ENCODE measurements at places on chromosomes 1 and 21. TPM values are rescaled to one million over a fixed set of nuclear protein-coding genes. Genes with fewer than 3 reads are reported as not detected.

- no peak for DNase-seq
Observed at GRCh38 chr1:201125019-201125418, 2.0 kb downstream of the ASCL5 start.

Gene CRP
- total RNA-seq = not detected

Gene CDA
- not detected for total RNA-seq

DNA sequence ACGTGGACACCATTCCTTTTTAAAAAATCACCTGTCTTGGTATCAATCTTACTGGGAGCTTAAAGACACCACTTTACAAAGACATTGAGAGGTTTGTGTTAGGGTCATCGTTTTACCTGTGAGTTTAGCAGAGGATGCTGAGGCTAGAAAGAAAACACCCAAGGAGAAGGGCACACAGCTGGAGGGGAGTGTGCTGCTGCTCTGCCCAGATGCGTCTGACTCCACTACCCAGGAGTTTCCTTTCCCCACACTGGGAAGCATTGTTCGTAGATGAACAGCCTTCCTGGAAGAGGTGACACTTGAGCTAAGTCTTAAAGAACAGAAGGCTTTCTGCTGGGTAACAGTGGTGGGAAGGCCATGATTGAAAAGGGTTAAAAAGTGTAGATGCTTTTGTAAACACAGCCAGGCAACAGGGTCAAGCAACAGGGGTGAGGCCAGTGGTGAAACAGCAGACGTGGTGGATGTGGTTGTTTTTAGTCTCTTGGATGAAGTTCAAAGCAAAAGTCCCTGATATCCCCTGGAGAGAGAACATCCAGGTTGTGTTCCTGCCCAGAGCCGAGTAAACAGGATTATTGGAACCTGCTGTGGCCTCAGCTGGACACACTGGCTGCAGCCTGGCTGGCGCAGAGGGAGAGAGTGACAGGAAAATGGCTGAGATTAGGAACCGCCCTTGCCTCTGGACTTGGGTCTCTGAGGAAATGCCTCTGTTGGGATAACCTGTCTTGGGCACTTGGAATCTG is 198.6 kb upstream of the JUN start:
- no peak for DNase-seq

GRCh38 chr1:200153277-200154055 is 126.0 kb downstream of the NR5A2 start:
- no peak for DNase-seq

Gene FAM177B
- total RNA-seq = not detected

GRCh38 chr1:12708396-12709090 is 7.4 kb upstream of the AADACL3 start:
- DNase-seq = no peak

- no peak for DNase-seq
Observed at GRCh38 chr1:93980320-93981273, 71.4 kb upstream of the GCLM start.

- DNase-seq = no peak
Observed at GRCh38 chr1:159556931-159557369, 21.1 kb upstream of the OR10J5 start.

- DNase-seq = no peak
Observed at GRCh38 chr1:169086603-169087455, 19.7 kb upstream of the ATP1B1 start.

DNA sequence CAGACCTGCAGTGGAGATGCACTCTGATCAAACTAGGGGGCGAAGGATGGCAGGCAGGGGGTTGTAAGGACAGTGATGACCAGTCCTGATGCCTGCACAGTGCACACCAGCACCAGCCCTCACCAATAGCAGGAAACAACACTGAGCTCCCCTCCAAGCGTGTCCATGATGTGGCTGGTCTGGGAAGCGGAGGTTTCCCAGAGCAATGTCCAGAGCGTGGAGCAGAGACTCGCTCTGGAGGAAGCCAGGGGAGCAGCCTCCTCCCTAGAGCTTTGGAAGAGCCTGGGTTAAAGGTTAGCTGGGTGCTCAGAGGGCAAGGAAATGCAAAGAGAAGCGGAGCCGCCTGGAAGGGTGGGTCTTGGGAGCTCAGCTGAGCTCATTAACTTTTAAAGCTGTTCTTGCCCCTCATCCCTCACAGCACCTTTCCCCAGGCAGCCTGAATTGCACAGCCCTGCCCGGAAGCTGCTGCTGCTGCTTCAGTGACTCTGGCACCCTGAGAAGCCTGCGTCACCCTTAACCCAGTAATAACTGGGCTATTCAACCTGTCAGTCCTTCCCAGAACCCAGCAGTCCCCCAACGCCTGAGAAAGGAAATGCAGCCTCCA is 162.2 kb upstream of the RAB4A start:
- DNase-seq = no peak

- no peak for DNase-seq
Observed at GRCh38 chr21:28810826-28811524, 181.7 kb downstream of the LTN1 start.

Gene WDR47
- 14.7 TPM for total RNA-seq

DNA sequence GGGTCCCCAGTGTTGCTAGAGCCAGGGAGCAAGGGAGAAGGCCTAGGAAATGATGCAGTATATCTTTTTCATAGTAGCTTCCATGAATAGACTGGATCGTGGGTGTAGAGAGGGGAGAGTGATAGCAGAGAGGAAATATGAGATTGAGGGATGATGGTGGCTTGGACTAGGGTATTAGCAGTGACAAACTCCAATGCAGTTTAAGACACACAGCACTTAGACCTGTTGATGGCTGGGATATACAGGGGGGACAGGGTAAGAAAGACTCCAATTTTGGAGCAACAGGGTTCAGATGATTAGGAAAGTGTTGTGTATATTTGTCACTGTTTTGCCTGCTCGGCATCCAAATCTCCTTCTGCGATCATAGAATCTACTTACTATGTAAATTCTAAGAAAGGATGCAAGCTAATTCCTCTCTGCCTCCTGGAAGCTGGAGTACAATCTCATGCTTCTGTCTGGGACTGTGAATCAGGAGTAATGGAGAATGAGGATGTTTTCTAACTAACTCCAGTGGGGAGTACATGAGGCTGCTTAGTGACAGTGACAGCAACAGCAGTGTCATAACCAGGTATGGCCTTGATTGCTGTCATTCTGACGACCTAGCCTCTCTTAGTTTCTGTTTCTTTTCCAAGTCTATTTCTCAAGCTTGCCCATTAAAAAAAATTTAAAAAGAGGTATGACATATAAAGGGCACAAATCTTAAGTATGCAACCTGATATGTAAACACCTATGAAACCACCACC is 47.5 kb downstream of the SYDE2 start:
- DNase-seq = no peak

GRCh38 chr1:158830904-158831507 is at the start of gene MNDA:
Gene MNDA, plus strand, starts transcription at chr1:158831351. Its CDS starts 10,803 bp downstream, at chr1:158842154.
- DNase-seq = no peak

DNA sequence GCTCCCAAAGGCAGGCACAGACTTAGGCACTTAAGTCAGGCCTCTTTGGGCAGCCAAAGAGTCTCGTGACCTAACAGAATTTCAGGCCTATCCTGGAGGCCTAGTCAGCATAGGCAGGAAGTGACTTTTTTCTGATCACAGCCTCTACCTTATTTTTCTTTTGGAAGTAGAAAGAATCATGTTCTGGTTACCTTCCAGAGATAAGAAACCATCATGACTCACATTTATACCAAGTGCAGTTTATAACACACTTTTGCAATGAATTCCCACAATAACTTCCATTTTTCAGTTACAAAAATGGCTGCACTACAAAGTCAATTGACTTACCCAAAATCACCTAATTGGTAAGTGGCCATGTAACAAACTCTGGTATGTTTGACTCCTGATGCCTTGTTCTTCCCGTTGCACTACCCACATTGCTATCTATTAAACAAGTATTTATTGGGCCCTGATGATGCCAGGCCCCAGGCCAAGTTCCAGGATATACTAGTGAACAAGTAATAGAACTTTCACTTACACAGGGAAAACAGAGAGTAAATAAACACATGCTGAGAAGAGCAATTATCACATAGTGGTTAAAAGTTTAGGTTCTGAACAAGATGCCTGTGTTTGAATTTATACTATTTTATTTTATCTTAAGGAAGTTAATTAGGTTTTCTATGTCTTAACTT is 74.3 kb downstream of the SH3GLB1 start:
- DNase-seq = no peak

DNA sequence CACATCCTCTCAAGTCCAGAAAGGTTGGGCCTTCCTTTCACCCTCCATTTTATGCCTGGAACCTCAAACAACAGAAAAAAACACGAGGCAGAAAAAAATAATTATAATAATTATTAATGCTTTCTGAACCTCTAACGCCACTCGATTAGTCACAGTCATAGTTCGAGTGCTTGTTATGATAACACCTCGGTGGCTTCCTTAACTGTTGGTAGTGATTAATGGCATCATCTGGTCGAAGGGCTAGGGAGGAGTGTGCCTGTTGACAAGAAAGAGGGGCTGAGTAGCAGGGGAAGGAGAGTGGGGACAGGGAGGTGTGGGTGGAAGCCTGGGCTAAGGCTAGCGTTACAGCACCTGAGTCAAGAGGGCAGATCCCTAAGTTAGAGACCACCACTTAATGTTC is 21.3 kb upstream of the IL10 start:
- DNase-seq = no peak
